Activated CD8-positive, alpha-beta memory T cell treated with anti-CD3 and anti-CD28 coated beads, Interleukin-2, amount 50 U/mL, for 48 hours (primary cell): ENCODE measurements at places on chromosomes 1 and 21.

- DNase-seq = no peak
Measured at GRCh38 chr1:202293569-202293968, 48.2 kb downstream of the UBE2T start.

- no peak for DNase-seq
Measured at GRCh38 chr1:160096274-160097116, 1.9 kb downstream of the IGSF8 start.

GRCh38 chr1:218683242-218683641, 338.1 kb downstream of the TGFB2 start:
- DNase-seq = no peak

DNA sequence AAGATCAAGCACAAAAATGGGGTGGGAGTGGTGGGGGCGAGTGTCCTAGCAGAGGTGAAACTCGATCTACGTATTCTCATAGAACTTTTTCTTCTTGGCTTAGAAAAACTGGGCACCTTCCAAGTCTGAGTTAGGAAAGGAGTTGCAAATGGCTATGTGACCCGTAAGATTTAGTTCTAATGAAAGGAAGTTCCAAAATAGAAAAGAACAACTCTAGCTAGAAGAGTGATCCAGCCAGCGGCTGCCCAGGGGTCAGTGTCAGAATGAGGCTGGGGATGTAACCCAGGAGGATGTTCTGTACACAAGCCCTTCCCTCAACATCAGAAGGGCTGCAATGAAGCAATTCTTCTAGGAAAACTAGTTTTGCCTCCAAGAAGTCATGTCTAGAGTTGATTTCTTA, 5.2 kb downstream of the MTARC1 start:
- no peak for DNase-seq

DNA sequence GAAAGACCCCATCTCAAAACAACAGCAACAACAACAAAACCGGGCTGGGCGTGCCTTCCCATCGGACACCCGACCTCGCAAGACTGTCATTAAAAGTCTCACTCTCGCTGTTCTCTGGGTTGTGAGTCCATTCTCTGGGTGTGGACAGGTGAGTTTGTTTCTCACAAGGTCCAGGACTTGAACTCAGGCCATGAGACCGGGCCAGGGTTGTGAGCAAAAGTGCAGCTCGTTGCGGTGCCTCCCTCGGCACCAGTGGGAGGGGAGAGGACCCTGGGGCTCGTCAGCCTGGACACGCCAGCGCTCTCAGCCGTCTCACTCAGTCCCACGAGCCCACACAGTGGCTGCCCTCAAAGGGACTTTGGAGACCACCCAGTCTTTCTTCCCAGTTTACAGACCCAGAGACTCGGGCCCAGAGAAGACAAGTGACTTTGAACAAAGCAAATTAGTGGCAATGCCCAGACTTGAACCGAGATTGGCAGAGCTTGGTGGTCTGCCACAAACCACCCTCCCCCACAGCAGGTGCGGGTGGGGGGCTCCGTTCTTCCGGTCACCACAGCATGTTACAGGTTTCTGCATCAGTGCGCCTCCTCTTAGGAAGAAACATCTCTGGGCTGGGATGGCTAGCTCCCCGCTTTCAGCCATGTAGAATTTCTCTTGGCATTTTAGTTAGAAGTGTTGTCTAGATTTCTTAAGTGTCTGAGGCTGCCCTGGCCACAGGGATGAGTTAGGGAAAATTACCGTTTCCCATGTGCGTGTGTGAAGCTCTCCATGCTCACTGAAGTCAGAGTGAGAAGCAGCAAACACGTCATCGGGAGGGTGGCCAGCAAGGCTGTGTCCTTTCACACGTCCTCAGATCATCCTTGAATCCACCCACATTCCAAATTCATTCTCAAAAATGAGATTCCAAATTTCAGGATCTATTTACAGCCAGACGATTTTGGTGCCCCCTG, 28.3 kb downstream of the LRRC3 start:
- DNase-seq = no peak

DNA sequence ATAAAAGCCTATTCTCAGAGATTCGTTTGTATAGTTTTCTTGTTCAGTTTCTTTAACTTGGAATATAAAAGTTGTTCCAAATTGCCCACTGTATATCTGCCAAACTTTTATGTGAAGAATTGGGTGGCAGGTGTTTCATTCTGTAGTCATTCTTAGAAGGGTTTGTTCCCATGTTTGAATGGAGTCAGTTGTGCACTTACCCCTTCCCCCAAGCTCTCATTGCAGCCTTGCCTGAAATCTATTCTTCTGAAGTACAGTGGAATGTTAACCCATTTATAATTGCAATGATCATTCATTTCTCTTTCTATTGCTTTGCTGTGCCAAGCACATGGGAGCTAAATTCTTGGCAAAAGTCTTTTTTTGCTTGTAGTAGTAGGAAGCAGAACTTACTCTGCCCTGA, 375.3 kb upstream of the C1orf87 start:
- no peak for DNase-seq

DNA sequence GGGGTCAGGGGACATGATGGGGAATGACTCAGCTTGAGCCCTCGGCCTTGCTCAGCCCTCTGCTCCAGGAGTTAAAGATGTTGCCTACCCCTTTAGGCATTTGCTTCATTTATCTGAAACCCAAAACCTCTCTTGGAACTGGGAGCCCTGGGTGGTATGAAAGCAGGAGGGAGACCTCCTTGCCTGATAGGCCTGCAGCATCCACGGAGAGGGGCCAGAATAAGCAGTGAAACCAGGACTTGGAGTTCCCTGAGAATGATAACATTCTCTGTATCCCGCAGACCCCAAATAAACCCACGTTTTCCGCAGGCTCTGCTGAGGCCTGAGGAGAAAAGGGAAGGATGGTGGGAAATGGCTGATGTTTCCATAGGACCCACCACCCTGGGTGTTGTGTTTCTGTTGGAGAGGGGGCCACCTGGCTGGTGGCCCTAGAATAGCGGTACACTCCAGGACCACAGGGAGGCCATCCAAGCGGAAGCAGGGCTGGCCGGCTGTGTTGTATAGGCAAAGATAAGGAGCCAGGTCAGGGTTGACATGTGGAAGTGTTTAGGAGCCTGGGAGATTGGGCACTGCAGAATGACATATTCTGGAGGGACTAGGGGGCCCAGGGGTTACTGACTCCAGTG, 77.4 kb downstream of the FOXD2 start:
- DNase-seq = peak; percentile 13

GRCh38 chr1:155968670-155969069, 9.7 kb downstream of the ARHGEF2 start:
- no peak for DNase-seq

GRCh38 chr1:231923491-231924041, 297.0 kb downstream of the DISC1 start:
- no peak for DNase-seq

- no peak for DNase-seq
Measured at GRCh38 chr1:229268505-229268904, 2.4 kb upstream of the RAB4A start.

- no peak for DNase-seq
Measured at GRCh38 chr1:154886281-154887015, 16.4 kb upstream of the KCNN3 start.

DNA sequence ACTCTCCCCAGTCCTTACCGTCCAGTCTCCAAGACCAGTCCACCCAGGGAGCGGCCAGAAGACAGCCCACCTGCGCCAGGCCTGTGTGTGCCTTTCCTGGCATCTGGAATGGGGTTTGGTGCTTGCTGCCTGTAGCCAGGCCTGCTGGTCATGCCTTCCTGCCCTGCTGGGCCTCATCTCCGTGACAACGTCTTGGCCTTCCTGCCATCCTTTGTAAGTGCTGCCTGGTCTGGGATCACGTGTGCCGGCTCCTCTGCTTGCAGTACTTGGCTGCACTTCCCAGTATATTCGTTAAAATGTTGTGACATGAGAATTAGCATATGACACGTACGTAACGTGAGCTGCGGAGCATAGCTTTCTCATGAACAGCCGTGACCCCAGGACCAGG, 145.3 kb upstream of the COL6A1 start:
- DNase-seq = peak; percentile 40

DNA sequence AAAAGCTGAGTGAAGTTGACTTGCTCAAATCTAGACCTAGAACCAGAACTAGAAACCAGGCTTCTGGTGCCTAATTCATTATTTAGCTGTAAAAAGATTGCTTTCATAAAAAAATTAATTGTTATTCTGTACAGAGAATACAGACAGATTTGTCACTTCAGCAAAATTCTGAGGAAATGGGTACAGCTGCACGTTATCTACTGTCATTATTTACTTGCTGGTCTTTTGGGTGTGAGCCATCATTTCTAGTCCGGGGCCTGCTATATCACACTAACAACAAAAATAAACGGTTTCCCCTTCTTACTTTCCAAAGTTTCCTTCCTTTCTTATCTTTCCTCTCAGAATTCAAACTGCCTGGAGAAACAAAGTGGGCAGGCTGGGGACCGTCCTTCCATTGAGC, 68.3 kb downstream of the PTGER3 start:
- no peak for DNase-seq

DNA sequence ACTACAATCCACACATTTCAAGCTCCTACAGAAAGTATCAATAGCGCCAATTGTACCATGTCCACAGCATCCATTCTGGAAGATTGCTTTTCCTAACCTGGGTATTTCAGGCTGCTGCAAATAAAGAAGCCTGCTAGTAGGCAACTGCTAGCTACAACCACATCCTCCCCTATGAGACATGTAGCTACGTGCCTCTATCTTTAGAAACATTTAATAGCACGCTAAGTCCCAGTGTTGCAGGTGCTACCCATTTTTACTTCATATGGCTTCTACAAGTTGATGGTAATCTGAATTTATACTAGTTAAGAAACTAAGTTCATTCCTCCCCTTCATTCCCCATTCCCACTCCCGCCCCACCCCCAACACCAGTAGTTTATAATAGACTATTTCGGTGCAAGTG, 7.4 kb upstream of the AMPD1 start:
- no peak for DNase-seq

GRCh38 chr1:210292231-210292871, 36.4 kb upstream of the HHAT start:
- peak; percentile 73 for DNase-seq

DNA sequence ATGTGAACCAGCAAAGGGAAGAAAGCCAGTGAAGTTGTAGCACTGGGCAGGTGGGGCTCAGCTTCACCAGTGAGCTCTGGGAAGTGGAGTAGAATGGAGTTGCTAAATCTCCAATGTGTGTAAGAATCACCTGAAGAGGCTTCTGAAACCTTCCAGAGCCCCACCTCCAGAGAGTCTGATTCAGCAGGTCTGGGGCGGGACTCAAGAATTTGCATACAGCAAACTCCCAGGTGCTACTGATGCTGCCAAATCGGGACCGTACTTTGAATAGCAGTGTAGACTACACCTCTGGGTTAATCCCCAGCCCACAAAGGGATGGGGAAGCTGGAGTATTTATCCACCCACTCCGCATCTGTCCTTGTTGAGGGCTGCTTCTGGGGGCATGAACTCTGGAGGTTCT, 154.3 kb downstream of the IGSF21 start:
- DNase-seq = no peak

DNA sequence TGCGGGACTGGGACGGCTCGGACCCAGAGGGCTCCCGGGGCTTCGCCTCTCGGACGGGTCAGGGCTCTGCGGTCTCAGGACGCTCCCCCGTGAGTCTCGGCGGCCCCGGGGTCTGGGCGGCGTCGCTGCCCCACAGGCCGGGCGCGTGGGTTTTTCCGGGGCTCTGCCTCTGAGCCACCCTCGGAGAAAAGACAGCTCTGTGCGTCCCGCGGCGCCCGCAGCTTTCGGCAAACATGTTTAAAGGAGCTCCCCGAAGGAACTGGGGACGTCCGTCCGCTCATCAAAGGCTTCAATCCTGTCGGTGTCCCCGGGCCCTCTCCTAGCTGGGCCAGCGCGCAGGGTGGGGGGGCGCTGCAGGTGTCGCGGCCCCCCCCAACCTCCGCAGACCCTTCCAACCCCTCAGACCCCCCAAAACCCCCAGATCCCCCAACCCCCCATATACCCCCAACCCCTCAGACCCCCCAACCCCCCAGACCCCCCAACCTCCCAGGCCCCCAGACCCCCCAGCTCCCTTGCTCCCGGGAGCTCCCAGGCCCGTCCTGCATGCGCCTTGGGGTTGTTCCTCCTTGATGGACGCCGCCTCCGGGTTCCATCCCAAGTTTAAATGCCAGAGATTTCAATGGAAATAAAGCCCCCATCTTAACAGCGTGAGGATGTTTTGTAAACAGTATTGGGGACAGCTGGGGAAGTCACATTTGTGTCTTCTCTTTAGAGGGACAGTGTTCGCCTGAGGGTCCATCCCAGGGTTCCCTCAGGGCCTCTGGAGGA, 996 bp upstream of the C1orf159 start:
- peak; percentile 70 for DNase-seq

DNA sequence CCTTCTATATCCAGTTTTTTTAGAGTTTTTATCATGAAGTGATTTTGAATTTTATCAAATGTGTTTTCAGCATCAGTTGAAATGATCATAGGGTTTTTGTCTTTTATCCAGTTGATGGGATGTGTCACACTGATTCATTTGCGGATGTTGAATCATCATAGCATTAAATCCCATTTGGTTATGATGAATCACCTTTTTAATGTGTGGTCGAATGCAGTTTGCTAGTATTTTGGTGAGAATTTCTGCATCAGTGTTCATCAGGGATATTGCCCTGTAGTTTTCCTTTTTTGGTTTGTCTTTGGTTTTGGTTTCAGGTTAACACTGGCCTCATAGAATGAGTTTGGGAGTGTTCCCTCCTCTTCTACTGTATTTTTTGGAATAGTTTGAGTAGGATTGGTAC, 80.3 kb downstream of the DIRAS3 start:
- DNase-seq = no peak
